ENCODE measurements at places on chromosomes 6 and 20.

- no peaks in the 10 kb centered on the region for H3K4me1 ChIP-seq
- no peaks in the 10 kb centered on the region for H3K27me3 ChIP-seq
- H3K27ac ChIP-seq, result no peak overlapping the region
- peaks cover 14% of the 10 kb centered on the region for H3K36me3 ChIP-seq
Observed at GRCh38 chr20:43543138-43543537, 15.7 kb upstream of the SGK2 start.

GRCh38 chr6:40556023-40556422 is 31.1 kb downstream of the LRFN2 start:
- H3K36me3 ChIP-seq, result no peaks in the 10 kb centered on the region
- no peaks in the 10 kb centered on the region for H3K4me1 ChIP-seq
- DNase-seq, result no peak
- no peak overlapping the region for H3K27ac ChIP-seq
- no peak overlapping the region for H3K4me3 ChIP-seq
- no peaks in the 10 kb centered on the region for H3K27me3 ChIP-seq

DNA sequence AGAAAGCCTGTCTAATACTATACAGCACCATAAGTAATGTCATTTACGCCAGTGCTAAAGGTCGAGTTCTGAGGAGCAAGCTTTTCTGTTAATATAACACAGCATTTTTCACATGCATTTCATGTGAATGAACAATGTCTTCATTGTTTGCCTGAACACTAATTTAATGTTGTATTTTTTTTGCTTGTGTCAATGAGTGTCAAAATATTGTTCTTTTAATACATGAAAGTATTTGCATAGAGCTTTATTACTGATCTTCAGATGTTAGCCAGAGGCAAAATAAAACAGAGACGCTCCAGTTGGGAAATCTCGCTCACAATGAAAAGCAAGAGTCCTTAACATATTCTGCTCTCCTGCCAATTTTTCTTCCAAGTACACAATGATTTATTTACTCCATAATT is 151.8 kb downstream of the FOXC1 start:
- no peak overlapping the region for H3K4me3 ChIP-seq
- DNase-seq, result no peak
- no peak overlapping the region for H3K27ac ChIP-seq
- no peaks in the 10 kb centered on the region for H3K4me1 ChIP-seq
- no peaks in the 10 kb centered on the region for H3K27me3 ChIP-seq

DNA sequence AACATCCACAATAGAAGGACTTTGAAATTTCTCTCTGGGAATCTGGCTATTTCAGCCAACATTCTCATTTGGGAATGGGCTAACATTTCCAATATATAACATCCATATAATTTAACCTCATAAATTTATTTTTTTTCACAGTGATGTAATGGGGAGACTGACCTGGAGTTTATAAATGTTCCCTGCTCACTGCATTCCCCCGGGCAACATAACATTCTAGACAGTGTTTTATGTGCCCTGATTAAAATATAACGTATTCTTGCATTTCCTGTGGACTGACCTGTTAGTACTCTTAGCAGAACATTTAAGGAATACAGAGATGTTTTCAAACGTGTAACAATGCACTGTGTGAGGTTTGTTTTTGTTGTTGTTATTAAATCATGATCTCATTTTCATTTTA is 20.9 kb downstream of the TSHZ2 start:
- no peaks in the 10 kb centered on the region for H3K27me3 ChIP-seq
- H3K36me3 ChIP-seq, result peaks cover 6% of the 10 kb centered on the region
- no peak overlapping the region for H3K27ac ChIP-seq
- H3K4me1 ChIP-seq, result peaks cover 31% of the 10 kb centered on the region

GRCh38 chr6:41325446-41326066 is 9.9 kb upstream of the NCR2 start:
- no peaks in the 10 kb centered on the region for H3K4me1 ChIP-seq
- no peaks in the 10 kb centered on the region for H3K36me3 ChIP-seq
- no peak for DNase-seq
- H3K27ac ChIP-seq, result no peak overlapping the region

GRCh38 chr6:428047-428603 is 36.6 kb downstream of the IRF4 start:
- no peaks in the 10 kb centered on the region for H3K36me3 ChIP-seq
- DNase-seq, result no peak
- no peak overlapping the region for H3K27ac ChIP-seq
- peaks cover 68% of the 10 kb centered on the region for H3K4me1 ChIP-seq

- H3K36me3 ChIP-seq, result peaks cover 52% of the 10 kb centered on the region
- no peaks in the 10 kb centered on the region for H3K27me3 ChIP-seq
- no peak for DNase-seq
- peak overlapping the region; percentile 92 for H3K27ac ChIP-seq
- peaks cover 86% of the 10 kb centered on the region for H3K4me1 ChIP-seq
Observed at GRCh38 chr6:11330413-11330760, 97.9 kb upstream of the NEDD9 start.

- H3K36me3 ChIP-seq, result no peaks in the 10 kb centered on the region
- no peak overlapping the region for H3K4me3 ChIP-seq
- no peak overlapping the region for H3K27ac ChIP-seq
- no peaks in the 10 kb centered on the region for H3K4me1 ChIP-seq
- no peaks in the 10 kb centered on the region for H3K27me3 ChIP-seq
Observed at GRCh38 chr6:74491844-74492374, 713.9 kb downstream of the COL12A1 start.

- H3K27ac ChIP-seq, result peak overlapping the region; percentile 85
- peak; percentile 27 for DNase-seq
- H3K4me3 ChIP-seq, result no peak overlapping the region
- no peaks in the 10 kb centered on the region for H3K27me3 ChIP-seq
- peaks cover 100% of the 10 kb centered on the region for H3K36me3 ChIP-seq
Observed at GRCh38 chr6:15523679-15524630, 138.9 kb downstream of the DTNBP1 start.

- H3K27me3 ChIP-seq, result no peaks in the 10 kb centered on the region
- H3K4me1 ChIP-seq, result no peaks in the 10 kb centered on the region
- no peak for DNase-seq
Observed at GRCh38 chr6:84512391-84512790, 252.0 kb downstream of the TBX18 start.

DNA sequence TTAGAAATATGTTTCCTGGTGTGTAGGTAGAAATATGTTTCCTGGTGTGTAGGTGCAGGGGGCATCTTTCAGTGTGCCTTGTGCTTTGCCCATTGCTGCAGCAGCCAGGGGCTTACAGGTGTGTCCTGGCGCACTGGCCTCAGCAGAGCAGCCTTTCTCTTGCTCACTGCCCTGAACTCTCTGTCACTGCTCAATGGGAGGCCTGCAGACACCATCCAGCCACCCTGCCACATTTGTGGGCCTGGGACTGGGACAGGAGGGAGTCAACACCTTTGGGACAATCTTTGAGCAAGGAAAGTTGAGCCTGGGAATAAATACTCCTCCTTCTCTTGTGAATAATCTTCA is 62.4 kb upstream of the RBM24 start:
- DNase-seq, result no peak
- peaks cover 14% of the 10 kb centered on the region for H3K27me3 ChIP-seq
- no peak overlapping the region for H3K27ac ChIP-seq
- no peaks in the 10 kb centered on the region for H3K4me1 ChIP-seq
- H3K4me3 ChIP-seq, result no peak overlapping the region
- H3K36me3 ChIP-seq, result no peaks in the 10 kb centered on the region

GRCh38 chr6:88454658-88455057 is 288.5 kb upstream of the CNR1 start:
- H3K27ac ChIP-seq, result no peak overlapping the region
- H3K27me3 ChIP-seq, result peaks cover 4% of the 10 kb centered on the region
- H3K36me3 ChIP-seq, result no peaks in the 10 kb centered on the region
- H3K4me1 ChIP-seq, result no peaks in the 10 kb centered on the region
- no peak for DNase-seq

- peaks cover 38% of the 10 kb centered on the region for H3K27me3 ChIP-seq
- H3K4me3 ChIP-seq, result no peak overlapping the region
- no peaks in the 10 kb centered on the region for H3K36me3 ChIP-seq
Observed at GRCh38 chr6:170022827-170023619, 267.9 kb downstream of the DLL1 start.

DNA sequence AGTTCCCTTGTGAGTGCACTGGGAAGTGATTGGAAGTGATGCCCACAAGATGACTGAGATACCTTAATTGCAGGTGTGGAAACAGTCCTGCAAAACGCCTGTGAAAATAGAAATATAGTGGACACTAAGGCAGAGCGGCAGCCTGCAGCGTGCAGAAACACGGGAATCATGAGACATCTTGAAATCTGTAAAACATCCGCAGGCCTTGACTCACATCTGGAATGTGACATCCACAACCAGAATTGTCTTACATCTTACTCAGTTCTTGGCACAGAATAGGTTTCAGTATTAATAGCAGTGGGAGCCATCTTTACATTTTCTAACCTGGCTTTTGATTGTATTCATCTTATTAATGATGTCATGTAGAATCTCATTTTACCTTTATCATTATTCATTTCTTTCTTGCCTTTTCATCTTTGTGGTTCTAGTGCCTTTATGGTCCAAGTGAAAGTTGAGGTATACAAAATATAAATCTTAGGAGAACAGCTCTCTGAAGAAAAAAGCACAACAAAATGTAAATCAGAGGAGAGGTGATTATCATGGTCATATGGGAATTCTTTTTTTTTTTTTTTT is 44.6 kb downstream of the CDYL start:
- no peak overlapping the region for H3K4me3 ChIP-seq
- H3K4me1 ChIP-seq, result peaks cover 55% of the 10 kb centered on the region
- no peaks in the 10 kb centered on the region for H3K27me3 ChIP-seq

GRCh38 chr6:159806021-159806458 is 6.0 kb downstream of the PNLDC1 start:
- no peaks in the 10 kb centered on the region for H3K27me3 ChIP-seq
- H3K27ac ChIP-seq, result no peak overlapping the region
- H3K36me3 ChIP-seq, result peaks cover 28% of the 10 kb centered on the region
- no peak overlapping the region for H3K4me3 ChIP-seq
- H3K4me1 ChIP-seq, result no peaks in the 10 kb centered on the region

GRCh38 chr6:36692220-36692619 is 5.4 kb upstream of the RAB44 start:
- DNase-seq, result no peak
- H3K27ac ChIP-seq, result peak overlapping the region; percentile 42
- no peak overlapping the region for H3K4me3 ChIP-seq
- H3K4me1 ChIP-seq, result peaks cover 43% of the 10 kb centered on the region
- peaks cover 5% of the 10 kb centered on the region for H3K36me3 ChIP-seq

DNA sequence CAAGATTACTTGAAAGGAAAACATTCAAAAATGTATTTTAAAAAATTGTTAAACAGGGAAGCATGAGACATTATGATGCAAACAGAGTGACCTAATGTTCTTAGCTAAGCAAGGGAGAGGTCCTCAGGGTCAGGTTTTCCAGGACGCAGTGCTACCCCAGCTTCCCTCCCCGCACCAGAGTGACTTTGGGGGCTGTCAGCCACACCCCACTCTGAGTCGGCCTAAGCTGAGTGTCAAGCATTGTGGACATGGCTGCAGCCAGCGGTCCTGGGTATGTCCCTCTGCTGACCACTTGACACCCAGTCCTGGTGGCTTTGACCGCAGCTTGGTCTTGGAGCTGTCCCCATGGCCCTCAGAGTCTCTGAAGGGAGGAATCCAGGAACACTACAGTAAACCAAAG is 54.9 kb upstream of the CD93 start:
- no peak overlapping the region for H3K4me3 ChIP-seq
- H3K27me3 ChIP-seq, result peaks cover 12% of the 10 kb centered on the region
- H3K27ac ChIP-seq, result no peak overlapping the region
- no peak for DNase-seq
- peaks cover 21% of the 10 kb centered on the region for H3K4me1 ChIP-seq

DNA sequence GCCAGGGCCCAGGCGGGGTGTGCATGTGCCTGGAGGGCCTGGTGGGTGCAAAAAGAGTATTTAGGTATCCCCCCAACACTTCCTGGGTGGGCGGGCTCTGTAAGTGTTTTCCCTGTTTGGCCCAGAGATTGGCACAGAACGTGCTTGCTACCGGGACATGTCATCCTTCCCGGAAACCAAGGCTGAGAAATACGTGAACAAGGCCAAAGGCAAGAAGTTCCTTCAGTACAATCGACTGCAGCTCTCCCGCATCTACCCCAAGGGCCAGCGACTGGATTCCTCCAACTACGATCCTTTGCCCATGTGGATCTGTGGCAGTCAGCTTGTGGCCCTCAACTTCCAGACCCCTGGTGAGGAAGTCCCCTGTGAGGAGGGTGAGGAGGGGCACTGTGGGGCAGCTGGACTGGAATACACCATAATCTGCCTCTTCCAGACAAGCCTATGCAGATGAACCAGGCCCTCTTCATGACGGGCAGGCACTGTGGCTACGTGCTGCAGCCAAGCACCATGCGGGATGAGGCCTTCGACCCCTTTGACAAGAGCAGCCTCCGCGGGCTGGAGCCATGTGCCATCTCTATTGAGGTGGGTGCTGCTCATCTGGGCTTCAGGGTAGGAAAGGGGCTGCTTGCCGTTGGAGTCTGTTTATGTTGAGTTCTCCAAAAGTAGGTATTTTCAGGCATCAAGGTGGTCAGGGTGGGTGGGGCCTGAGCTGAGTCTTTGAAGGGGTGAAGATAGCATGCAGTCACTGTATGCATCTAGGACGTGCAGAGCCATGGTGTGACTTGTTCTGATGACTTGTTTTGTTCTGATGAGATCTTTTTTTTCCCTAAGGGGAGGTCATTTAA is 35.2 kb downstream of the PLCG1 start:
- H3K36me3 ChIP-seq, result peaks cover 99% of the 10 kb centered on the region
- no peak overlapping the region for H3K4me3 ChIP-seq
- no peaks in the 10 kb centered on the region for H3K27me3 ChIP-seq
- peak overlapping the region; percentile 88 for H3K27ac ChIP-seq

- no peak overlapping the region for H3K27ac ChIP-seq
- peaks cover 15% of the 10 kb centered on the region for H3K4me1 ChIP-seq
- H3K36me3 ChIP-seq, result peaks cover 45% of the 10 kb centered on the region
- no peaks in the 10 kb centered on the region for H3K27me3 ChIP-seq
Observed at GRCh38 chr20:25025986-25026605, 31.8 kb downstream of the ACSS1 start.

- H3K36me3 ChIP-seq, result peaks cover 100% of the 10 kb centered on the region
- H3K27ac ChIP-seq, result peak overlapping the region; percentile 100
- peak overlapping the region; percentile 98 for H3K4me3 ChIP-seq
- H3K27me3 ChIP-seq, result no peaks in the 10 kb centered on the region
- DNase-seq, result no peak
Observed at GRCh38 chr20:49287555-49288249, 9.8 kb upstream of the ZNFX1 start.

DNA sequence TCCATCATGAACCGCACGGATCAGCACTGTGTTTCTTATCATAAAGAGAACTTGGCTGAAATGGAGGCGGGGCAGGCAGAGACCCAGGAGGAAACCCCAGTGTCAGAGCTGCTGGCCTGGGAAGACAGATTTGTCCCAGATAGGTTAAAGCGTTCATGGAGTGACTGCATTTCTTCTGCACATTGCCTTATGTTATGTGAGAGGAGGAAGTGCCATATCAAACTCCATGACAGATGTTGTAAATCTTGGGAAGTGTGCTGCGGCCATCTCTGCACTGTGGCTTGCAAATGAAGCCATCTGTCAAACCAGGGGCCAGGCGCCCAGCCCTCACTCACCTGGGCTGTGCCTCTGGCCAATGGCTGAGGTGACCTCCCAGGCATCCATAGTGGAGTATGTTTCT is 163.0 kb downstream of the SLC24A3 start:
- no peak for DNase-seq
- H3K27me3 ChIP-seq, result no peaks in the 10 kb centered on the region
- no peak overlapping the region for H3K4me3 ChIP-seq

GRCh38 chr6:56386717-56387116 is 139.3 kb upstream of the COL21A1 start:
- H3K4me1 ChIP-seq, result no peaks in the 10 kb centered on the region
- no peak overlapping the region for H3K27ac ChIP-seq
- H3K27me3 ChIP-seq, result peaks cover 2% of the 10 kb centered on the region
- H3K4me3 ChIP-seq, result no peak overlapping the region

GRCh38 chr6:154752022-154752421 is 18.8 kb downstream of the SCAF8 start:
- no peak overlapping the region for H3K27ac ChIP-seq
- H3K4me1 ChIP-seq, result peaks cover 71% of the 10 kb centered on the region
- H3K36me3 ChIP-seq, result peaks cover 37% of the 10 kb centered on the region

All from activated T-cell treated with anti-CD3 and anti-CD28 coated beads, Interleukin-2, amount 50 U/mL, for 24 hours (primary cell).